Spinal cord (tissue), 10 donors: ENCODE measurements at places on chromosomes 1 and 21.

GRCh38 chr1:20255666-20256065 lies 35.0 kb upstream of the VWA5B1 start:
- no peak for DNase-seq

GRCh38 chr1:117092594-117092993 lies 29.0 kb downstream of the TRIM45 start:
- no peak for DNase-seq

GRCh38 chr1:222181191-222181590 lies 366.7 kb downstream of the HHIPL2 start:
- DNase-seq = no peak

DNA sequence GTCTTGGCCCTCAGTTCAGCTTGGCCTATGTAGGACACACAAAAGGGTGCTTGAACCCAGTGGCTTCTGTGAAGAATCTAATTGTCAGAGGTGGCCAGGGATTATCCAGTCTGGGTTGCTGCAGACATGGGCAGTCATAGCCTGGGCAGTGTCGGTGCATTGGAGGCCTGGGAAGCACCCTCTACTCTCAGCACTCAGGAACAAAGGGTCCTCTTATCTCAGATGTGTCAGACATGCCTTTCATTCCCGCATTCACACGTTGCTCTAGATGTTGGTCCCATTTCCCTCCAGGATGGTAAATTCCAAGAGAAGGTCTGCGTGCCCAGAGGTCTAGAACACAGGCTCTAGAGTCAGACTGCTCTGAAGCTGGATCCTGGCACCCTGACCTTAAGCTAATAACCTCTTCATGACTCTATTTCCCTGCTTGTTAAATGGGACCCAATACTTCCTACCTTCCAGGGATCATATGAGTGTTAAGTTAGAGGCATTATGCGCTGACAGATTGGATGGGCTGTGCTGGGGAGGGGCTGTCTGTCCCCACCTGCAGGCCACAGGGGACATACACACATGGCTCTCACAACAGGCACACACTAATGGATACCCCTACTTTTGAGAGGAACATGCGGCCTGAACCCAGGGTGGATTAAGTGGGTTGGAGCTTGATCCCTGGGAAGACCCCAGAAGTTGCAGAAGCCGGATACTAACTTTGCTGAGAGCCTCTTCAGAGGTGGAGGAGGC lies 16.5 kb upstream of the EDN2 start:
- no peak for DNase-seq

DNA sequence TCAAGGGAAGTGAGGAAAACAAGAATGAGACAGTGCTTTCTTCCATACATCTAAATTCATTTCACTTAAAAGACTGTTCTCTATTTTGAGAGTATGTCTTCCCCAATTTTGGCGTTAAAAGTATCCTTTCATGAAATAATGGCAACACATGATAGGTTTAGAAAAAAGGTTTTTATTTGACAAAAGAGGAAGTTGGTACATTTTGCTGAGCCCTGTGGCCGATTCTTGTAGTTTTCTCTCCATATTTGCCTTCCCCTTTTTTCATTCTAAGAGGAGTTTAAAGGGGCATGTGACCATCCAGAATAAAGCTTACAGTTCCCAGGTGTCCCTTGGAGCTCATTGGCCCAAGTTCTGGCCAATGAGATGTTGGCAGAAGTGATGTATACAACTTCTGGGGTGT lies 140.4 kb upstream of the KCNE2 start:
- DNase-seq = no peak

DNA sequence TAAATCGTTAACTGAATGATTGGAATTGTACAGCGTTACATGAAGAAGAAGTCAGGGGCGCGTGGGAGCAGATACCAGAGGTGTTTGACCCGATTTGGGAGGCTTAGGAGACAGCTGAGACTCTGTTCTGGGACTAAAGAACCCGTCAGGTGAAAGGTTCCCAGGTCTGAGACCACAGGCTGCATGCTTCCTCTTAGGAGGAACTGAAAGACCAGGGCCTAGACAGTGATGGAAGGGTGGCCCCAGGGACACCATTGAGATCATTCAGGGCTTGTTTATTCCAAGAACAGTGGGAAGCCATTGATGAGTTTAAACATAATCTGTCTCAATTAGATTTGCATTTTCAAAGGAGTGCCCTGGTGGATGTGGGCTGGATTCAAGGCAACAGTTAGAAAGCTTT lies 904 bp downstream of the KLF17 start:
- DNase-seq = no peak

- no peak for DNase-seq
Observed at GRCh38 chr1:87927391-87928280, 599.0 kb downstream of the LMO4 start.

DNA sequence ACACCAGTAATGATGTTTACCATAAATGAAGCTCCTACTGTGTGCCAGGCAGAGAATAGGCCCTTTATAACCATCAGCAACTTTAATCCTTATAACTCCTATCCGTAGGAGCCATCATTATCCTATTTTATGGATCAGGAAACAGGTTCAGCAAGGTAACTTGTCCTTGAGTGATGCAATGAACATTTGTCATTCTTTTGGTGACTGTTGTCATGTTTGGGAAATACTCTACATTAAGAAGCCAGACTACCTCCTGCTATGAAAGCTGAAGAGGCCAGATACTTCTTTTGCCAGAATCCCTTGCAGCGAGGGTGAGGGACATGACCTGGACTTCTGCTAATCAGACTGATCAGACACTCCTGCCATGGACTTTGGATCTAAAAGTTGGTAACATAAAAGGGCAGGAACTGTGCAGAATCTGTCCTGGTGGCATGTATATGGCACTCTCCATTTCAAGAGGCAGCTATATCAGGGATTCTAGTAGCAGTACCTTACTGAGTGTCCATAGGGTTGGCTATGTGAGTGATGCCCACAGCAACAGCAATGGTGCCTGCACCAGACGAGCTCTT lies 33.1 kb upstream of the SRRM1 start:
- no peak for DNase-seq

DNA sequence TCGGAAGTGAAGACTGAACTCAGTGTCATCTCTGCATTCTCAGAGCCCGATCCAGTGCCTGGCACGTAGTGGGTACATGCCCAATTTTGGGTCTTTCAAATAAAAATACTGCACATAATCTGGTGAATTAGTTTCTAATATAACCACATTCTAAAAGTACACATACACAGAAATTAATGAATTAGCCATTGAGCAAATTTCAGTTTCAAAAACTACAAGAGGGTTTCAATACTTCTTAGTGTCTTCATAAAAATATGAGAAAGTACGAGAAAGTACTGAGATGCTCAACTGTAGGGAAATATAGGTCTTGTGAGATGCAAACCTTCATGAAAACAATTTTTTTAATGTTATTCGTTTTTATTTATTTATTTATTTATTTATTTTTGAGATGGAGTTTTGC lies 86.9 kb downstream of the SMYD2 start:
- DNase-seq = no peak

DNA sequence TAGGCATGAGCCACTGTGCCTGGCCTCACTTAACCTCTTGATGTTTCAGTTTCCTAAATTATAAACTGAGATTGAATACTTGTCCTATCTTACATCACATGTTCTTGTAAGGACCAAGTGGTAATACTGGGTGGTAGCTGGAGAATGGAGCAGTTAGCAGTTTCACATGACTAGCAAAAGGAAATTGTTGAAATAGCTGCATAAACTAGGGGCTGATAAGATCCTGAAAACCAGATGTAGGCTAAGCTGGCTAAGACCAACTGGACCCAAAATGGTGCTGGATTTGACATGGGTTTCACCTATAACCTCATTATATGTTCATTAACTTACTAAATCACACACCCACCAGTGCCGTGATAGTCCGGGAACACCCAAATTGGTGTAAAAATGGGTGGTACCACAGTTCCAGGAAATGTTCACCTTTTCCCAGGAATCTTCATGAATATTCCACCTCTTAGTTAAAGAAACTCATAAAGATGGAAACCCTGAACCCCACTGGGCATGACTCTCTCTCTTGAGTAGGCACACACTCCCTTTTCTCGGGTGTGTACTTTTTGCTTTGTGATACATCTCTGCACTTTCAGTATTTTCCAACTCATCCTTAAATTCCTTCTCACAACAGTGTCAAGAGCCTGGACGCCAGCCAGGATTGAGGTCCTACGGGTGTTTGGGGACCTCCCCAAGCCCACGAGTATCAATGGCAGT lies at the start of gene PAPPA2:
PAPPA2 (plus strand) TSS at position 502 of the 705 bp plus-strand sequence. CDS start 93,148 bp downstream, outside the sequence.
- no peak for DNase-seq

GRCh38 chr1:11653101-11653860 lies 948 bp downstream of the FBXO2 start:
- no peak for DNase-seq

DNA sequence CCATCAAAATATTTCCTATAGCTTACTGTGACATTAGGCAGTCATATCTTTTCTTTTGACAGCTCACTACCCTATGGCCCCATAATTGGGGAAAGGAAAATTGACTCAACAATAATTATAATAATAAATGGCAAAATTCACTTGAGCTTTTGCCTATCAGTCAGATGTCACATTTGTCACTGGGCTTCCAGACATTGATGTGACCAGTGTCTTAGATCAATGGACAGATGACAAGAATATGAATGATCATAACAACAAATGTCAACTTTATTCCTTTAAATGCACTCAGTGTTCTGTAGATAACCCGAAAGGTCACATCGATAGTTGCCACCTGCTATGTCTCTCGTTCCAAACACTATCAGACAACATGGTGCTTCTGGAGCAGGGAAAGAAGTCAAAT lies 266.7 kb downstream of the GPATCH2 start:
- no peak for DNase-seq
